ENCODE measurements at places on chromosomes 7 and 10.

DNA sequence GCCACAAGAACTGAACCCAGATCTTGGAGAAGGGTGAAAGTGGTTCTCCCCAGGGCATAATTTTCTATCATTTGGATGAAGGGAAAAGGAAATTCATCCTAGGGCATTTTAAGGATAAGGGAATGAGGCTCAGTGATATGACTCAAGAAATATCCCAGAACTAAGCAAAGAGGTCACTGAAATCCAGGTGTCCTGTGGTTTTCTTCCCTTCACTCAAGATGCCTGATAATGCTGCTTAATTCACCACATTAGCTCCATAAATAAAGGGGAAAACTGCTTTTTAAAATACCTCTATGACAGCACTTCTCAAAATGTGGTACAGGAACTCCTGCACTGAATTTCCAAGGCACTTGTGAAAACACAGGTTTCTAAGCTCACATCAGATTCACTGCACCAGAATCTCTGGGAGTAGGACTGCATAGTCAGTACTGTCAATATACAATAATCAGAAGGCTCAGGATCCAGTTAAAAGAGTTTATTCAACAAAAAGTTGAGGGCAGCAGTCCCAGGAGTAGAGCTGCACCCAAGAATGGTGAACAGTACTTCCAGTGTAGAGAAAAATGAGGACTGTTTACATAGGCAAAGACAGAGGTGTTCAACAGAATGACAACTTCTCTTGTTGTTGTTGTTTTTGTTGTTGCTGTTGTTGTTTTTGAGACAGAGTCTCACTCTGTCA, 2.9 kb downstream of the IFIT3 start:
- no peak for DNase-seq

GRCh38 chr10:117075064-117075463, 63.0 kb downstream of the VAX1 start:
- DNase-seq = no peak

GRCh38 chr7:115059321-115059720, 137.4 kb downstream of the MDFIC start:
- DNase-seq = no peak

DNA sequence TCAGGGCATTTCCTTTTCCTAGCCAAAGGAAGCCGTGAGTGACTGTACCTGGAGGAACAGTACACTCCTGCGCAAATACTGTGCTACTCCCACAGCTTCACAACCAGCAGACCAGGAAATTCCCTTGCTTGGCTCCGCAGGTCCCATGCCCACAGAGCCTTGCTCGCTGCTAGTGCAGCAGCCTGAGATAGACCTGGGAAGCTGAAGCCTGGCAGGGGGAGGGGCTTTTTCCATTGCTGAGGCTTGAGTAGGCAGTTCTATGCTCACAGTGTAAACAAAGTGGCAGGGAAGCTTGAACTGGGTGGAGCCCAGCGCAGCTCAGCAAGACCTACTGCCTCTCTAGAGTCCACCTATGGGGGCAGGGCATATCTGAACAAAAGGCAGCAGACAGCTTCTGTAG, 291.2 kb downstream of the HGF start:
- DNase-seq = no peak

DNA sequence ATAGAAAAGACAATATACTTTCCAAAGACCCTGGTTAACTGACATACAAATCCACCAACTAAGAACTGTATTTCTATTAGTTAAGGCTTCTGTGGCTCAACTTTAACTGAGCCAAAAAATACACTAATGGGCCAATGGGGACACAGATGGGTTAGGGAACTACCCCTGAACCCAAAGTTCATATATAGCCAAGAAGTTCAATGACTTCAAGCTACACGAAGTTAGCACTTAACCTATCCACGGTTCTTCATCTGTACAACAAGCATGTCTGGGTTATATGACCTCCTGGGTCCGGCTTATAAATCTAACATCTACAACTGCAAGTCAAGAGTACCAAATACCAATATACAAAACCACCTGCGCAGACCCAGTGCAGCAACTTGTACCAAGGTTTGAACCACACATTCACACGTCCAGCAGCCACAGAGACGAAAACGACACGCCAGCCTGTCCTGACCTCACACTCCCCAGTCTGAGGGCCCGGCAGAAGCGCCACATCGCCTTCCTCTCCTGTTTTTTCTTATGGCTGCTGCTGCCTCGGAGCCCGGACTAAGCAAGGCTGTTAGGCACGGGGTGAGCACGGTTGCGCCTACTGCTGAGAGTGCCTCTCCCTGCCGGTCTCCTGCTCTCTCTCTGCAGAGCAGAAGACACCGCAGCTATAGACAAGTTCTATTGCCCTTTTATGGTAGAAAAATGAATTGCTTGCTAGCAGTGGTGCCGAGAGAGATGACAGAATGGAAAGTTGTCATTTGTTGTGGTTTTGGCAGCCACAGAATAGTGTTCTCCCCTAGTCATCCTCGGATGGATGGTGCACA, 86.3 kb downstream of the RNF216 start:
- no peak for DNase-seq
